AG09309 (cell line): ENCODE measurements at places on chromosomes 7 and 10.

DNA sequence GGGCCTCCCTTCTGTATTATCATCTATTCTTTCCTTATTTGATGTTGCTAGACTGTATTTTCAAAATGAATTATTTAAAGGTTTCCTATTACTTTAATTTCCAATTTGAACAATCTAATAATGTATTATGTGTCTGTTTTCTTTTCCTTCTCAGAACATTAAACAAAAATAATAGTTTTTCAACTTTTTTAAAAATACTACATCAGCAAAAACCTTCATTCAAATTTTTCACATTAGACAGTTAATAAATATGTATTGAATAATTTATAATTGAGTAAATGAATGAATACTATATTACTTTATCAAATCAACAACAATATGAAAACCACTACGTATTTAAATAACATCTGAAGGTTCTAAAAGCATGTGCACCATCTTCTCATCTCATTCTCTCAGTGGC lies 644.1 kb upstream of the SEMA3D start:
- DNase-seq = no peak

DNA sequence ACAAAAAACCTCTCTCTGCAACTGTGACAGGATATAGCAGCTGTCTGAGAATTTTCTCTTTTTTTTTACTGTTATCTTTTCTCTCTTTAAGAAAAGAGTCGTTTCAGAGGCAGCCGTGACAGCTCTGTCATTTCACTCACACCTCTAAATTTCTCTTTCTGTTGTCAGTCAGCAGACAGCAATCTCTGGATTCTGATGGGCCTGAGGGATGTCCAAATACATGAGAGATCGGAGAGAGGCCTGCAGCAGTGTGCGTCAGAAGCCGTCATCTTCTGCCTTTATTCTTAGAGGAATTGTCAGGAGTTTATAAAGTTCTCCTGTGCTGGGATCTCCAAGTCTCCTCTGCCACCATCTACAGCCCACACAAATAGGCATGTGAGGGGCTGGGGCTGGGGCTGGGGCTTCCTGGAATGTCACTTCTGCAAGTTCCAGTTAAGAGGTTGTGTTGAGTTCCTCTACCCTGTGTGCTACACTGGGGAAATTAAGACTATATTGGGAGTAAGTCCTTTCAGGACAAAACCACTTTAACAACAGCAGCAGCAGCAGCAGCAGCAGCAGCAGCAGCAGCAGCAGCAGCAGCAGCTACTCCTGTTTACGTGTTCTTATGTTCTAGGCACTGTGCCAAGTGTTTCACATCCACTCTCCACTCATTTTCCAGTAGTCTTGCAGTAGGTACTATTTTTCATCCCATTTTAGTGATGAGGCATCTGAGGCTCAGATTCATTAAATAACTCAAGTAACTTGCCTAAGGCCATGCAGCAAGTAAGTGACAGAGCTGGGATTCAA lies 541.3 kb downstream of the LRMDA start:
- DNase-seq = no peak

- DNase-seq = no peak
Observed at GRCh38 chr7:25614415-25614814, 386.1 kb upstream of the NPVF start.

GRCh38 chr7:43385856-43386255 lies 197.1 kb upstream of the STK17A start:
- no peak for DNase-seq

DNA sequence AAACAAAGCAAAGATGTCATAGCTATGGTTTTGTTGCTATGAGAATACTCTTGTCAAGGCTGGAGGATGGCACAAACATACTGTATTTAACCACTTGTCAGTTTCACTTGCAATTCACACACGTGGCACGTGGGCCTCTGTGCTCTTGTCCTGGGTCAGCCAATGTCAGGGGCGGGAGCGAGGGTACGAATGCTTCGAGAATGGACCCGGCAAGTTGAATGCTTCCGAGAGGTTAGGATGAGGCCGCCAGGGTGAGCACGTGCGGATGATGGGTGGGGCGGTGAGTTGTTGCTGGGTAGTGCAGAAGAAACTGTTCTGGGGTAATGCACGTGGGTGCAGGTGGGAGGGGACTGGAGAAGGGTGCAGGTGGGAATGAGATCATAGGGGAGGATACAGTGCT lies 10.4 kb upstream of the OCM2 start:
- no peak for DNase-seq

DNA sequence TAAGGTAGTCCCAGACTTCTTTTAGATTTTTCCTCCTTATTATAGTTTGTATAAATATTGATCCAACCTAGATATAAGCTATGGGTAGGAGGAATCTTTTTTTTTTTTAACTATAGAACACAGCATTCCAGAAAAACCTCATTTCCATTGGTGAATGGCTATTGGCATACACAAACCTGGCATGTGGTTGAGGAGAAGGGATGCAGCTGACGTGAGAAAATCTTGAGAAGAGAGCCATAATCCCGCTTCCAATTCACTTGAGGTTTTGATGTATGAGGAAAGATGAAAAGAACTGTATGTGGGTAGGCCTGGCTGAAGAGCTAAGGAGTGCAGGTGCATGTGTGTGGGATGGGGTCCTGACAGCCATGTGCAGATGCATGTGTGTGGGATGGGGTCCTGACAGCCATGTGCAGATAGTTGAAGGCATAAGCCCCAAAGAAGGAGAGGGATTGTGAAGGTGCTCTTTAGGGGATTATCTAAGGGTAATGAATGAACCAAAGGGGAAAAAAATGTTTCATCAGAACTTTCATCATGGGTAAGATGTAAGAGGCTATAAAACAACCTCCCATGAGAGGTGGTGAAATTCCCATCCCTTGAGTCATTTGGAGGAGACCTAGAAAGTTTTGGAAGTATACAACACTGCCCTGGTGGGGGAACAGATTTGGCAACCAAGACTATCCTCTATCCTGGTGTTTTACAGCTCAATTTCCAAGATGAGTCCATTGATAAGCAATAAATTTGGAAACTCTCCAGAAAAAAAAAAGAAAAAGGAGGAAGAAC lies 3.8 kb upstream of the PKD2L1 start:
- no peak for DNase-seq

DNA sequence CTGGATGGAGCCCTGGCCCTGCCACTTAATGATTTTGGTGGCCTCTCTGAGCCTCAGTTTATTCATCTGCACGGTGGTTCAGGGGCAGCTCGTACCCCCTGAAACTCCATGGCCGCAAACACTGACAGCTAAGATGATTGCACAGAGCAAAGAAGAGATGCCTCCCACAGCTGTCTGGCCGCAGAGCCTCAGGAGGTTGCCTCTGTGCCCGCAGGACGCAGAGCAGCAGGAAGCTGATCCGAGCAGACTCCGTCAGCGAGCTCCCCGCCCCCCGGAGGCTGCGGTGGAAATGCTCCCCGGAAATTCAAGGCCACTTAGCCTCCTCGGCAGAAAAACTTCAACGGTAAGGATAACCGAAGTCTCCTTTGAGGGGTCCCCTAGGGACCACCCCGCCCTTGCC lies 30.2 kb upstream of the C10orf53 start:
- DNase-seq = no peak

DNA sequence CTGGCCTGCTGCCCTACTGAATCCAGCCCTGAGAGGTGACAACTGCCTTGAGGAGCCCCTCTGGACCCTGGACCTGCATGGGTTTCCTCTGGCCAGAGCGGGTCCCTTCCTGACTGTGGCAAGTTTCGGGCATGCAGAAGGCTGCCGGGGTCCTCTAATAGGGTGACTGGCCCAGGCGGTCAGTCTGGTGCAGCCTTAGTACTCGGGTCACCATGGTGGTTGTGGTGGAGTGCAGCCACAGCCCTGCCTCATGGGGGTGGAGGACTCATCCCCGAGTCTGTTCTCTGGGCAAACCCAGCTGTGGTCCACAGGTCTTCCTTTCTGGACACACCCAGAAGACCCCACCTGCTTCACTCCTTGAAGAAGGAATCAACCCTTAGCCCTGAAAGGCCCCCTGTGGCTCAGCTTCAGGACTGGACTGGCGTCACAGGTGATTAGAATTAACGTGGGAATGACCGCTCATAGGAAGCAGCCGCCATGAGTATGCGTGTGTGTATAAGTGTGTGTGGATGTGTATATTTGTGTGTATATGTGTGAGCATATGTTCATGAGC lies 28.7 kb downstream of the RAMP3 start:
- no peak for DNase-seq

DNA sequence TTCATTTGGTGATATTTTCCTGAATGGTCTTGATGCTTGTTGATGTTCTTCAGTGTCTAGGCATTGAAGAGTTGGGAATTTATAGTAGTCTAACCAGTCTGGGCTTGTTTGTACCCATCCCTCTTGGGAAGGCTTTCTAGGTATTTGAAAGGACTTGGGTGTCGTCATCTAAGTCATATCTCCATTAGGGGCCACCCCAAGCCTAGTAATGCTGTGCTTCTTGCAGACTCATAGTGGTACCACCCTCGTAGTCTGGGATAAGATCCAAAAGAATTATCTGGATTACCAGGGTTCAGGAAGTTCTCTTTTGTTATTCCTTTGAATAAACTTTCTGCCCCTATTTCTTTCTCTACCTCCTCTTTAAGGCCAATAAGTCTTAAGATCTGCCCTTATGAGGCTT lies 319.4 kb upstream of the MYO3A start:
- no peak for DNase-seq

DNA sequence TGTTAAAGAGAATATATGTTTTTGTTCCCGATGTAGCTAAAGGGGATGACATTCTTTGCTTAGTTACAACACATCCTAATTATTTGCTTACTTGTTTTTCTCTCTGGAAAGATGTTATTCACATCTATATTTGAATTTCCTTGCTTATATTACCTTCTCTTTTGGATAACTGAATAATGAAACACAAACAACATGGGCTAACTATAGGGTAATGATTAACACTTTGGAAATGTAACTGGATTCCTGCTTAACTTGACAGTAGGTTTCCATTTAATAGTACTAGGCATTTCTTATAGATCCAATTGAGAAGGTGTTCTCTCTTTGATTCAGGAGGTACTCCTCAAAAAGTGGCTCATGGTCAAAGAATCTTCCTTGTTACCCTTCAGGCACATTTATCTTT lies 141.1 kb downstream of the CCSER2 start:
- DNase-seq = no peak

DNA sequence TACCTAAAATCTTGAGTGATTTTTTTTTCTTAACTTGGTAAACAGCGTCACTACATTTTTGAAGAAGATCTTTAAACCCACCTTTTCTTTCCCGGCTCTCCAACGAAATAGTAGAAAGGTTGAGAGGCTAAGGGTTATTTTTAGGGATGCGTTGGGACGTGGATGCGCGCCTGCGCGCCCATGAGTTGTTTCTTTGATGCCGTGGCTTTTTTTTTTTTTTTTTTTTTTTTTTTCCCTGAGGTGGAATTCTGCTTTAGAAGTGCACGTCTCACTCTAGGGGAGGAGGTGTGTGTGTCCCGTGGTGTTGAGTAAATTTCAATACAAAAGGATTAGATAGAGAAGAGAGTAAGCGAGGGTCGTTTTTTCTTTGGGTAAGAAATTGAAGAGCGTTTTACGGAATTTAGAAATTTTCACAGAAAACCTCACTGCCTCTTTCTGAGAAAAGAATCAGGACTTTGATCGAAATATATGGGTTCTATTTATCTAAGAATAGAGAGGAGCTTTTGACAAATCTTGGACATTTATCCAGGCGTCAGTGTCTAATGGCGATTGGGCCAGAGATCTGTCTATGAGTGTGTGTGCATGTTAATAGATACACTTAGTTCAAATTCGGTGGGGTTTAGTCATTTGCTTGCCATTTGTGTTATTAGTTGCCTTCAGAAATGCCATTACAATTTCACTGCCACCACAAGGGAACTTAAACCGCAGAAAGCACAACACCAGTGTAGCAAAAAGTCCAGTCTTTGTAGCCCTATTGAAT lies 1.2 kb upstream of the SP8 start:
- DNase-seq = no peak

- no peak for DNase-seq
Observed at GRCh38 chr10:6035101-6035834, 26.9 kb downstream of the IL2RA start.

GRCh38 chr10:80552151-80552646 lies 14.5 kb downstream of the SH2D4B start:
- DNase-seq = no peak

GRCh38 chr10:100222529-100222928 lies 6.9 kb downstream of the CHUK start:
- DNase-seq = no peak

DNA sequence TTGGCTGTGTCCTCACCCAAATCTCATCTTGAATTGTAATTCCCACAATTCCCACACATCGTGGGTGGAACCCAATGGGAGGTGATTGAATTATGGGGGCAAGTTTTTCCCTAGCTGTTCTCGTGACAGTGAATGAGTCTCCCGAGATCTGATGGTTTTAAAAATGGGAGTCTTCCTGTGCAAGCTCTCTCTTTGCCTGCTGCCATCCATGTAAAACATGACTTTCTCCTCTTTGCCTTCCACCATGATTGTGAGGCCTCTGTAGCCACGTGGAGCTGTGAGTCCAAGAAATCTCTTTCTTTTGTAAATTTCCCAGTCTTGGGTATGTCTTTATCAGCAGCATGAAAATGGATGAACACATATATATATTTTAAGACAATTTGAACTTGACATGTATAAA lies 285.4 kb downstream of the BAMBI start:
- no peak for DNase-seq

DNA sequence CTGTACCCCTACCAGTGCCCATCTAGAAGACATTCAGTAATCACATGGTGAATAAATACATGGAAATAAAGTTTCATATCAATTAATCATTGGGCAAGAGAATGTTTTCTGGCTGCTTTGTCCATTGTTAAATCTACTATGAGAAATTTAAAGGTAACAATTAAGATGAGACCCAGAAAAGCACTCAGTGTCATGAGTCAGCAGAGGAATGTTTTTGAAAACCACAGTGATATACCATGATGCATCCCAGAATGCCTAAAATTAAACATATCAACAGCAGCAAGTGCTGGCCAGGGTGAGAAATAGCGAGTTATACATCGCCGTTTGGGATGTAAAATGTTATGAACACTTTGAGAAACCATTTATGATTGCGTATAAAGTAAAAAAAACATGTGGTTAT lies 825.3 kb upstream of the C7orf33 start:
- DNase-seq = no peak

DNA sequence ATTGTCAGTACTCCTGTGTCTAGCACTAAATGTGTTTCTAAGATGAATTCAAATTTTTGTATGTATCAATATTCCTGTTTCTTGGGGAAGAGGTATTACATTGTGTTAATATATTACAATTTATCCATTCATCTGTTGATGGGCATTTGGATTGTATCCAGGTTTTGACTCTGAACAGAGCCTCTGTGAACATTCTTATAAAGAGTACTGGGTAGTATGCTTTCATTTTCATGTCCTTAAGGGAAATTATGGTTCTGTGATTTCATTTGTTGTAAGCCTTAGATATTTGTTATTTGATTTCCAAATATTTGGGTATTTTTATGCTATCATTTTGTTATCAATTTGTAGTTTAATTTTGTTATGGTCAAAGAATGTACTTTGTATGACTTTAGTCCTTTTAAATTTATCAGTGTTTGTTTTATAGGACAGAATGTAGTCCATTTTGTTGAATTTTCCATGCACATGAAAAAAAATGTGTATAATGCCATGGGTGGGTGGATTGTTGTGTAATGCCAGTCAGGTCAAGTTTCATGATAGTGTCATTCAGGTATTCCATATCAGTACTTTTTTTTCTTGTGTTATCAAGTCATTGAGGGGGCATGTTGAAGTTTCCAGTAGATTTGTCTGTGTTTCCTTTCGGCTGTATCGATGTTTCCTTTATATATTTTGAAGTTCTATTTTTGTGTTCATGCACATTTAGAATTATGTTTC lies 38.4 kb downstream of the STAM start:
- DNase-seq = no peak
